ENCODE measurements at places on chromosomes 16 and 17.

DNA sequence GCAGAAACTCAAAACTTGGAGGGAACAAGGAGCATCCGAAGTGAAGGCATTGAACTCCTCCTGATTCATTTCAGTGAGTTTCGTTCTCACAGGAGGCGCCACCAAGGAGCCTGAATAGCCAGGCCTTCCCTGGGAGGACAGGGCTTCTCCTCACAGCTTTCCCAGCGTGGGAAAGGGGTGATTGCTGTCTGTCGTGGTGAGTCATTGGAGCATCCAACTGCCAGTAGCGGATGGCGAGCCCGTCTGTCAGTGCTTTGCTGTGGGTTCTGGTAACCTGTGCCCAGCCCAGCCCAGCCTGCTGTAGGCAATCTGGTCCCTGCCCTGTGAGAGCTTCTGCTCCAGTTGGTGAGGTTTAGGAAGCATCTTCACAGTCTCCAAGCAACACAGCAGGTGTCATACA lies 28.3 kb downstream of the PLCD3 start:
- DNase-seq, result no peak

- no peak for DNase-seq
Measured at GRCh38 chr17:19421926-19422325, 10.9 kb downstream of the RNF112 start.

GRCh38 chr17:28720247-28720996 lies 637 bp downstream of the RPL23A start:
- no peak for DNase-seq

GRCh38 chr17:73050797-73051196 lies 41.7 kb downstream of the SLC39A11 start:
- no peak for DNase-seq

DNA sequence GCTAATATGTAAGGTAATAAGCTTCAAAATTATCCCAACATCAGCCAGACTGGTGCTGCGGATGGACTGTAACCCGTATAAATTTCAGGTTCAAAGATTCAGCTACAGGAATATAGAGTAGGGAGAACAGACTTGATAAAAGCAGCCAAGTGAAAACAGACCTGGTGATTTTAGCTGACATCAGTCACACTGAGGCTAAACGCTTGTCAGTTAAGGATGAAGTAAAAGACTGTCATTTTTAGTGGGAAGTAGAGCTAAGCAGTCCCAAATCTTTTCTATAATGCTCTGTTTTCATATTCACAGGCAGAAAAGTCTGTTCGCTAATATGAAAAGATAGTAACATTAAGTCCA lies 35.4 kb downstream of the CMTM4 start:
- DNase-seq, result no peak

DNA sequence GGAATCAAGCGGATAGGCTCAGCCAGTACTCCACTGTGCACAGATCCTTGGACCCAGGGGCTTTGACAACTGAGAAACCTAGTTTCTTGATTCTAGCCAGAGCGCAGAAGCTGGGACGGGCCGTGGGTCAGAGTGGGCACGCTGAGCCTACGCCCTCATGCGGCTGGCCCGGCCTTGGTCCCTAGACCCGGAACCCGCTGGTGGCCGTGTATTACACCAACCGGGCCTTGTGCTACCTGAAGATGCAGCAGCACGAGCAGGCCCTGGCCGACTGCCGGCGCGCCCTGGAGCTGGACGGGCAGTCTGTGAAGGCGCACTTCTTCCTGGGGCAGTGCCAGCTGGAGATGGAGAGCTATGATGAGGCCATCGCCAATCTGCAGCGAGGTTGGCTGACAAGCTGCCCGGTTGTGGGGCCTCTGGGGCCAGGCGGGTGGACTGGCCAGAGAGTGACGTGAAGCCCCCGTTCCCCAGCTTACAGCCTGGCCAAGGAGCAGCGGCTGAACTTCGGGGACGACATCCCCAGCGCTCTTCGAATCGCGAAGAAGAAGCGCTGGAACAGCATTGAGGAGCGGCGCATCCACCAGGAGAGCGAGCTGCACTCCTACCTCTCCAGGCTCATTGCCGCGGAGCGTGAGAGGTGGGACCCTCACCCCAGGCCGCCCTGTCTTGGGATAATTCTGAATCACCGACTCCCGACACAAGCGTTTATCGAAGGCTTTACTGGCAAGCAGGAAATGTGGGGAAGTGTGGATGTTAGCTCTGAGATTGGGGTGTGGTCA lies 946 bp downstream of the STUB1 start:
- DNase-seq, result no peak

- DNase-seq, result no peak
Measured at GRCh38 chr16:68887107-68887506, 43.8 kb downstream of the TANGO6 start.

- DNase-seq, result peak; percentile 93
Measured at GRCh38 chr17:29591737-29592608, 959 bp upstream of the ANKRD13B start.

DNA sequence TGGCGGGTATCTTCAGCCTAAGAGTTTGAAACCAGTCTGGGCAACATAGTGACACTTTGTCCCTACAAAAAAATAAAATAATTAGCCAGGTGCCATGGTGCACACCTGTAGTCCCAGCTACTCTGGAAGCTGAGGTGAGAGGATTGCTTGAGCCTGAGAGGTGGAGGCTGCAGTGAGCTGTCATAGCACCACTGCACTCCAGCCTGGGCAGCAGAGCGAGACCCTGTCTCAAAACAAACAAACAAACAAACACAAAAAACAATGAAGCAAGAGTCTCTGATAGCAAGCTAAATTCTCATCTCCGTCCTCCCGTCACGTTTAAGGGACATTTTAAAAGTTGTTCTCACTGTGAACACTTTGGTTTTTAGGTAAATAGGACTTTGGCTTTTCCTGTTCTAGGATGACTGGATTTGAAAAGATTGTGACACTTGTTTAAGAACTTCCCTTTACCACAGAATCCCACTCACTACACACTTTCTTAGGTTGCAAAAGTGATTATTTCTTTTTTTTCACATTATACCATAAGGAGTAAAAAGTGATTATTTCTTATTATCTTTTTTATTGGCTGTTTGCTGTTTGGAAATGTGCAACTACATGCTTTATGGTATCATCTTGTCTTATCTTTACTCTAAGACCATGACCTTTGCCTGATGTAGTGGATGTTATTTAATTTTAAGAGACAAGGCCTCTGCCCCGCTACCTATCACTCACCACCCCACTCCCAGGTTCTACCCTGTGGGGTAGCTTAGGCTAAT lies 4.4 kb upstream of the ERN1 start:
- DNase-seq, result no peak

GRCh38 chr17:72222661-72223380 lies 102.0 kb downstream of the SOX9 start:
- no peak for DNase-seq

DNA sequence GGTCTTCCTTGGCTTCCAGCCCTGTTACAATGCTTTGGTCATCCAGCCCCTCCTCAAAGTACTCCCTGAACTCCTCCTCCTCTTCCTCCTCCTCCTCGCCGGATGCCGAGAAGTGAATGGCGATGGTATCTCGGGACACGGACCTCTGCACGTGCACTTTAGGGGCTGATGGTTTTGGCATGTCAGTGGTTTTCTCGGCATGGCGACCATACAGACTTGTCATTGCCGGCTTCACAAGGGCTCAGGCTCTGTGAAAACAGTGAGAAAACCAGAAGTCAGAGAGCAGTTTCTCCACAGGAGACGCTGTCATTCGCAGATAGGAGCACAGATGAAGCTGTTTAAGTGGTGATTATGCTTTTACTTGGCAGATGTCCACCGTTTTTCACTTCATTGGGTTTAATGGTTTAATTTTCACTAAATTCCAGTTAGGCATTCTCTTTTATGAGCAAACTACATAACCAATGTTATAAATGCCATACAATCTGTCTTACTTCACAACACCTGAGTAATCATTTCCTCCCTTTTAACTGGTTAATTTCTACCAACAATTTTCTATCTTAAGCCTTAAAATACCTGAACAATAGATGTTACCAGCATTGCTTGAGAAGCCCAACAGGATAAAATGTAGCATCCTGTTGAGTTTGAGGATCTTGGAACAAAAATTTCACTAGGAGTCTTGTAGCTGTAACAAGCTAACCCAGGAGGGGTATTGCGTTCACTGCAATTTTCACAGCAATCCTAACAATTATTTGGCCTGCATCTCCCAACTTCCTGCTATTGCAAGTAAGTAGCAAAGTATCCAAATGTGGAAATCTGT lies 48.9 kb downstream of the TEX2 start:
- no peak for DNase-seq

DNA sequence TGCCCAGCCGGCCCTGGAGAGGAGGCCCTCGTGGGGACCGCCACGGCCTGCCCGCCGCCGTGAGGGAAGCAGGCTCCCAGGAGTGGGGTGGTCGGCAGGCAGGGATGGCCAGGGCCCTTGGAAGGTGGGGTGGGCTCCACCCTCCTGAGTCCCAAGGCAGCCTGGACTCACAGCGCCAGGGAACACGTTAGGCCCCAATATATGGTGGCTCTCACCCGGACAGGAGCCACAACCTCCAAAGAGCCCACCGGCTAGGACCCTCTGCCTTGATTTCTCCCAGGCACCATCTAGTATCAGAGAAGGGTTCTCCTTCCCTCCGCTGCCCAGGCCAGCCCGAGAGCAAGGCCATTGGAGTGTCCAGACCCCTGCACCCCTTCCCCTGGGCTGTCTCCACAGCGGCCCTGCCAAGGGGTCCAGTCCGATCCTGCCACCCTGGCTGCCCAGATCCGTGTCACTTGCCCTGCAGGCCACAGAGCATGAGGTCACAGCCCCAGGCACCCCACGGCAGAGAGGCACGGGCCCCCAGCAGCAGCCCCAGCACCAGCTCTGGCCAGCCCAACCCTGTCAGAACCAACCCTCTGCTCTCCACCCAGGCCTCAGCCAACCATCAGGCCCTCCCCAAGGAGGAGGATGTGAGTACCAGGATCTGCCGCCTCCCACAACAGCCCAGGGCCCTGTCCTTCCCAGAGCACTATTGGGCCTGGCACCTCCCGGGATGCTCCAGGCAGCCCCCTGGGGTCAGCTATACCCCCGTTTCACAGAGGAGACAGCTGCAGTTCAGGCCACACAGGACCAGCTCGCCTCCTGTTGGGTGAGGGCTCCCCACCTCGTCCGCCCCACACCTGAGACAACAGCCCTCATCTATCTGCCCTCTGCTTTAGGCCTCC lies 1.1 kb upstream of the AXIN1 start:
- peak; percentile 72 for DNase-seq

GRCh38 chr16:15498427-15499175 lies 64.2 kb downstream of the BMERB1 start:
- DNase-seq, result no peak

GRCh38 chr16:2532494-2533141 lies 1.4 kb upstream of the CEMP1 start:
- DNase-seq, result peak; percentile 93

DNA sequence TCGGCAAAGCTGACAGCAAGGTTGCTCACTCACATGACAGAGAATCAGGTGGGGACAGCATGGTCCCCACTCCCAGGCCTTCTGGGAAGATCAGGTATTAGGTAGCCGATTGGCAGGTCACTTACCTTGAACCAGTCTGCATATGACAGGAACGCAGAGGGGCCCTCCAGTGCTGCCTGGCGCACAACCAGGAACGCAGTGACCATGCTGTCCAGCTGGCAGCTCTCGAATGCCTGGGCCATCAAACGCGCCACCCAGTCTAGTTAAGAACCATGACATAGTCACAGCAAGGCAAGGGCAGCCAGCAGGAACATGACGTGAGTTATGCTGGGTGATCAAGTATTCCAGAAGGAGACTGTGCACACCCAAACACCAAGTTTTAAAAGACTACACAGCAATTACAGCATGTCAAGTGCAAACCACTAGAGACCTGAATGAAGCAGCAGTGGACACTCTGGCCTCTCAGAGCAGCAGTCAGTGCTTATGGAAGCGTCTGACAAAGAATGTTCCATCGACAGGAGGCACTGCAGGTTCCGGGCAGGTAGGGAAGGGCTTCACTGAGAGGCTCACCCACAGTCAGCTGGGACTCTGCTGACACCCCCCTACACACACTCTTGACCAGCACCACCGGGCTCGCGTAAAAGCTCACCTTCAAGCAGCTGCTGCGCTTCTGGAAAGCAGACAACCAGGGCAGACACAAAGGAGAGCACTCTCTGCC lies 25.0 kb downstream of the FANCA start:
- DNase-seq, result no peak

- no peak for DNase-seq
Measured at GRCh38 chr17:20053361-20053964, 44.3 kb downstream of the SPECC1 start.

DNA sequence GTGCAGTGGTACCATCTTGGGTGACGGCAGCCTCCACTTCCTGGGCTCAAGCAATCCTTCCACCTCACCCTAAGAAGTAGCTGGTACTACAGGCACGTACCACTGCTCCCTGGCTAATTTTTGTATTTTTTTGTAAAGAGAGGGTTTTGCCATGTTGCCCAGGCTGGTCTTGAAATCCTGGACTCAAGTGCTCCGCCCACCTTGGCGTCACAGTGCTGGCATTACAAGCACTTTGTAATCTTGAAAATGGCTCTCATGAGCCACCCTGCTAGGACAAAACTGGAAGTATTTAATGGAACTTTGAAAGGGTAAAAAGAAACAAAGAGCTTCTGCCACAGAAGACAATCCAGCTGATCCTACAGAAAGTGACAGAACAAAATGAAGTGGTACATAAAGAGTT lies 9.2 kb downstream of the SUMO2 start:
- DNase-seq, result no peak

DNA sequence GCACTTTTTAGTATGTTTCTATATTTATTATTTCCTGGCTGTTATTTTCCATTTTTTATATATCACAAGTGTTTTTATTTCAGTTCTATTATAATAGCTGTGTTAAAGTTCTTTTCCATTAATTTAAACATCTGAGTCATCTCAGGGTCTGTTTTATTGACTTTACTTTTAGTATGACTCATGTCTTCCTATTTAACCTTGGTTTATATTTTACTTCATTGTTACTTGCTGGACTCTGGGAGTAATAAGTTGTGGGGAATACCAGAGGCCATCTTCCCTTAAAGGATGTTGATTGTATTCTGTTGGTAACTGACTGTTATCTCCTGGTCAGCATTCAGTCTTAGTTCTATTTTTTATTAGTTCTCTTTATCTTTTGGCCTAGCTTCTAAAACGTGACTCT lies 1508.2 kb downstream of the CDH11 start:
- DNase-seq, result no peak

GRCh38 chr17:30278032-30278431 lies 13.7 kb downstream of the BLMH start:
- DNase-seq, result no peak

DNA sequence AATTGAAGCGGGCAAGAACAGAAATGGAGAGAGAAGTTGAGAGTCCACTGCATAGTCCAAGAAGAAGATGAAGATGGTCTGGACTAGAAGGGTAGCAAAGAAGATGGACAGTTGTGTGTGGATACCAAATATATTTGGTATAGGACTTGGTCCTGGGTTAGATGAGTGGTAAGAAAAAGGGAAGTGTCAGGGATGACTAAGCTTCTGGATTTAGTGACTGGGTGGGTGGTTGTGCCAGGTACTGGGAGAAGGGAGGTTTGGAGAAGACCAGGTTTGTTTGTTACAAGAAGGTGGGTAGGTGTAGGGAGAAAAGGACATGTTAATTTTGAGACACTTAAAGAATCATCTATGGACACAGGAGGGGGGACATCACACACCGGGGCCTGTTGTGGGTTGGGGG lies 5.4 kb downstream of the VMP1 start:
- DNase-seq, result no peak

GRCh38 chr17:54749157-54749556 lies 151.5 kb upstream of the TOM1L1 start:
- DNase-seq, result no peak

- DNase-seq, result no peak
Measured at GRCh38 chr17:57819285-57819684, 30.6 kb downstream of the MRPS23 start.

- no peak for DNase-seq
Measured at GRCh38 chr17:74552037-74552436, 6.1 kb upstream of the CD300C start.
